Femur (tissue), 1 donor: ENCODE measurements at places on chromosomes 7 and 10.

DNA sequence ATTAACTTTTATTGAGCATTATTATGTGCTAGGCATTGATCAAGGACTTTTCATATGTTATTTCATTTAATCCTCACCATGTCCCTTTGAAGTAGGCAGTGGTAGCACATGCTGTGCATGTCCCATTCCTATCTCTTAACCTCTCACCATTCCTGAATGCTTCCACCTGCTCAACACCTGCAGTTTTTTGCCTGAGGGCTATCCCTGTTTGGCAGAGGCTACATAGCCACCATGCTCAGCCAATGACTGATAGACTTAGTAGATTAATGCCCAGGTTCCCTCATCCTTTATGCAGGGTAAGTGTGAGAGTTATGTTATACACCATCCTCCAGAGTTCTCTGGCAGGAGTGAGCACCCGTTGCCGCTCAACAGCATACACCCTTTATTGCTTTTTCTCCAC lies 387.8 kb downstream of the BBS9 start:
- no peak for DNase-seq

- DNase-seq: no peak
Measured at GRCh38 chr7:12747687-12748306, 60.4 kb downstream of the ARL4A start.

- no peak for DNase-seq
Measured at GRCh38 chr10:58477902-58478301, 34.8 kb upstream of the BICC1 start.

DNA sequence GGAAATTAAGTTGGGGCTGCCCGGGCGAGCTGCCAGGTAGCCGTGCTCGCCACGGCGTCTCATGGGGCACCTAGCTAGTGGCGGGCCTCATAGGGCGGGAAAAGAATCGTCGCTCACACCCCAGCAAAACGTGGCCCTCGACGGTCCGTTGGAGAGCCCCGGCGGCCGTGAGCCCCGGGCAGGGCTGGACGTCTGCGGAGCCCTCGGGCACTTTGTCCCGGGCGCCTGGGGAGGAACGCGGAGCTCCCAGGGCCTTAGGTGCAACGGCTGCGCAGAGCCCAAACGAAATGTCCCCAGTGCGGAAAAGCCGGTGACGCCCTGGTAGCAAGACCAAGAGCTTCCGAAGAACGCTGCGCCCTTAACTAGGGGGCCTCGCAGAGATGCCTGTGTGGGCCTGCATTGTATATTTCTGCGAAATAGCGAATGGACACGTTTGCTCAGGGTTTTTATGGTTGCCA lies 866 bp upstream of the SFMBT2 start:
- DNase-seq: no peak

GRCh38 chr10:35400595-35401268 lies 64.4 kb downstream of the CCNY start:
- no peak for DNase-seq

DNA sequence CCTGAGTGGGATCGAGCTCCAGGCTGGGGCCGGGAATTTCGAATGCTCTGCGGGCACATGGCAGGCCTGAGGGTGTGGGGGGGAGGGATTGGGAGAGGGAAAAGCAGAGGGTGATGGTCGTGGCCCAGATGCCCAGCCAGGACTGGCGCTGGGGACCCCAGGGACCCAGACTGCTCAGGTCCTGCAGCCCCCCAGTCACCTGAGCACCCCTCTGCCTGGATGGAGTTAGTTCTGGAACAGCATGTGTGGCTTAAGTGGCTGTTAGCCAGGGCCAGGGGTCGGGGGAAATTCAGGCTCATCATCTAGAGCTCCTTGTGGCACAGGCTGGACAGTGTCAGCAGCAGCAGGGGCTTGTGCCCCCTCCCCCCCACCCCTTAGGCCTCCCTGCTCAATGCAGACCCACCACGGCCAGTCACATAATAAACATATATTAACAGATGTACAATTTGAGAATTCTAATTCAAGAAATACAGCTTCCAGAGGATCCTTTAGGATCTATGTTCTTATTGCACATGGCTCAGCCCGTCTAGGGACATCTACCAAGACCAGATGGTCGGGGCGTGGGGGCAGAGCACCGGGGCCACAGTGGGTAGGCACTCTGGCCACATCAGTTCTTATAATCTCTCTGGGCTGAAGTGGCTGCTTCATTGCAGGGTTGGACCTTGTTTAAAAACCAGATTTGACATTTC lies 22.2 kb downstream of the DNAJB12 start:
- no peak for DNase-seq

- DNase-seq: peak; percentile 68
Measured at GRCh38 chr7:91239171-91239604, 25.0 kb upstream of the FZD1 start.

DNA sequence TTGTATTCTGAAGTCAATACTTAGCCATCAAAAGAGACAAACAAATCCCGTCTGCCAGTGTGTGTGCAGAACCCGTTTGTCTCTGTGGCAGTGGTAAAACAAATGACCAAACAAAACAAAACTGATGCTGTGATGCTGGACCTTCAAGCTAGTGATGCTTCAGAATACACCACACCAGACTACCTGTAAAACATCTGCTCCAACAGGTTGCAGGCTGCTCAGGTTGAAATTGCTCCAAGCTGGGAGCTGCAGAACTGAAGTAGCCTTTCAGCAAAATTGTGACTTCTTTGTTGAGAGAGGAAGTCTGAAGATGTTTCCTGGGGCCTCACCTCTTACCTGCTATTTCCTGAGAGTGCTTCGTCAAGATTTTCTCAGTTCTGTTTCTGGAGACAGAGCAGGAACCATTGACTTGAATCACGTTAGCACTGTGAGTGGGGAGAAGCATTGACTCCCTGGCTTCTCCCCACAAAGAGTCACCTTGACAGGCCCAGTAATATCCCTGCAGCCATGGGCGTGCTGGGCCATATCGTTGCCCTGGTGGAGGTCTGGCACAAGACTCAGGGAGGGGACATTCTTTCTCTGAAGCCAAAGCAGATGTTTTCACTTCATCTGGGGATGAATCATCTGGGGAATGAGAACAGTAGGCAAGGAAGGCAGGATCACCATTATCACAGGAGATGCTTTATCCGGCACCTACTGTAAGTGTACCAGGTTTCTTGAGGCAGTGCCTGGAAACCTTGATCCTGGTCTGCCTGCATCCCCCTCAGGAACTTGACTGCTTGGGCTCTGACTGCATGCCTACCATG lies 80.2 kb downstream of the RBM20 start:
- no peak for DNase-seq

GRCh38 chr7:132830941-132831340 lies 250.9 kb downstream of the CHCHD3 start:
- DNase-seq: no peak
